Natural killer cell (primary cell): ENCODE measurements at places on chromosomes 3 and 15. TPM values are rescaled to one million over a fixed set of nuclear protein-coding genes. Genes with fewer than 3 reads are reported as not detected.

GRCh38 chr3:59464187-59464586 is 414.4 kb upstream of the CFAP20DC start:
- DNase-seq, result no peak

GRCh38 chr3:172846706-172847105 is 96.2 kb downstream of the ECT2 start:
- no peak for DNase-seq

GRCh38 chr3:73144276-73144675 is 82.8 kb downstream of the EBLN2 start:
- DNase-seq, result no peak

DNA sequence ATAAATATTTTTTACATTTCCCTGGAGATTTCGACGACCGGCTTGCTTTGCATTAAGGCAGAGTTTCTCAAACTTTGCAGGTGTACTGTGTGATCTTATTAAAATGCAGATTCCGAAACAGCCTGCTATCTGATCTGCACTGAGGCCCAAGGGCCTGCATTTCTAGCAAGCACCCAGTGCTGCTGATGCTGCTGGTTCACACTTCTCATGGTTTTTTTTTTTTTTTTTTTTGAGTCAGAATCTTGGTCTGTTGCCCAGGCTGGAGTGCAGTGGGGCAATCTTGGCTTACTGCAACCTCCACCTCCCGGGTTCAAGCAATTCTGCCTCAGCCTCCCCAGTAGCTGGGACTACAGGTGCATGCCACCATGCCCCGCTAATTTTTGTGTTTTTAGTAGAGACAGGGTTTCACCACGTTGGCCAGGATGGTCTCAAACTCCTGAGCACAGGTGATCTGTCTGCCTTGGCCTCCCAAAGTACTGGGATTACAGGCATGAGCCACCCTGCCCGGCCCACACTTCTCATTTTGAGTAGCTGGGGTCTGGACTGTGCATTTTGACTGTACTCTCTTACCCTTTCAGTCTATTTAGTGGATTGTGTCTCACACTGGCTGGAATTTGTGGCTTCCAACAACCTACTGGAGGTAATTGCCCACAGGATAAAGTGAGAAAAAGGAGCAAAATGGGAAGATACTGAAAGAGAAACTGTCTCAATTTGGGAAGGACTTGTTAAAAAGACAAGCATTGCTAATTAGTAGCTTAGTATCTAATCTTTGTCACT is 94.1 kb downstream of the ITPR1 start:
- no peak for DNase-seq

- no peak for DNase-seq
Measured at GRCh38 chr3:72998466-72998865, 1.9 kb downstream of the PPP4R2 start.

GRCh38 chr3:160226026-160226907 is 1.0 kb downstream of the C3orf80 start:
- DNase-seq, result peak; percentile 14

DNA sequence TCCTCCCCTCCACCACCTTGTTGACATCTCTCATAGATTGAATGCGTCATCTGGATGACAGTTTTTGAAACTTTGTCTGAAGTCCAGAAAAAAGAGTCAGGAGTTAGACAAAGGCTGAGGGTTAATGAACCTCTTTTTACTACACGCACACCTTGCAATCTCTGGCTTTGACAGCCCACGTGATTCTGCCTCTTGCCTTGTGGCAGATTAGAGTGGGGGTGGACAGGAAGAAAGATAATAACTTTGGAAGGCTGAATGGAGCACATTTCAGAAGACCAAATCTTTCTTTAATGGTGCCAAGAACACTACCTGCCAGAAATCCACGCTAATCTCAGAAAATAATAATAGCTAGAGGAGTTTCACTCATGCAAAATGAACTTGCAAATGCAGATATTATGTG is 327.9 kb upstream of the TRIM42 start:
- DNase-seq, result no peak

- no peak for DNase-seq
Measured at GRCh38 chr3:30764281-30764680, 130.2 kb downstream of the GADL1 start.

GRCh38 chr3:195178124-195178910 is 92.6 kb downstream of the XXYLT1 start:
- DNase-seq, result no peak

GRCh38 chr15:49288391-49288790 is 118.3 kb downstream of the GALK2 start:
- no peak for DNase-seq

GATM gene
- 1.3 TPM for total RNA-seq

C3orf62 gene
- total RNA-seq, result 12.7 TPM
